ENCODE measurements at places on chromosomes 4 and X. TPM values are rescaled to one million over a fixed set of nuclear protein-coding genes. Genes with fewer than 3 reads are reported as not detected.

- no peaks in the 10 kb centered on the region for H3K27me3 ChIP-seq
- H3K36me3 ChIP-seq, result peaks cover 17% of the 10 kb centered on the region
- peaks cover 33% of the 10 kb centered on the region for H3K4me1 ChIP-seq
- DNase-seq, result peak; percentile 78
- H3K27ac ChIP-seq, result peak overlapping the region; percentile 87
Measured at GRCh38 chr4:47913861-47914219, 543 bp downstream of the NFXL1 start.

The PQBP1 gene
- 27.0 TPM for total RNA-seq

- H3K27ac ChIP-seq, result no peak overlapping the region
- no peak for DNase-seq
- peaks cover 22% of the 10 kb centered on the region for H3K4me1 ChIP-seq
Measured at GRCh38 chr4:81468678-81469077, 3.0 kb downstream of the RASGEF1B start.

GRCh38 chrX:21996872-21997455 lies 35.2 kb upstream of the PHEX start:
- peak; percentile 29 for DNase-seq
- H3K27me3 ChIP-seq, result no peaks in the 10 kb centered on the region
- peaks cover 15% of the 10 kb centered on the region for H3K36me3 ChIP-seq
- H3K4me3 ChIP-seq, result no peak overlapping the region
- no peak overlapping the region for H3K27ac ChIP-seq

DNA sequence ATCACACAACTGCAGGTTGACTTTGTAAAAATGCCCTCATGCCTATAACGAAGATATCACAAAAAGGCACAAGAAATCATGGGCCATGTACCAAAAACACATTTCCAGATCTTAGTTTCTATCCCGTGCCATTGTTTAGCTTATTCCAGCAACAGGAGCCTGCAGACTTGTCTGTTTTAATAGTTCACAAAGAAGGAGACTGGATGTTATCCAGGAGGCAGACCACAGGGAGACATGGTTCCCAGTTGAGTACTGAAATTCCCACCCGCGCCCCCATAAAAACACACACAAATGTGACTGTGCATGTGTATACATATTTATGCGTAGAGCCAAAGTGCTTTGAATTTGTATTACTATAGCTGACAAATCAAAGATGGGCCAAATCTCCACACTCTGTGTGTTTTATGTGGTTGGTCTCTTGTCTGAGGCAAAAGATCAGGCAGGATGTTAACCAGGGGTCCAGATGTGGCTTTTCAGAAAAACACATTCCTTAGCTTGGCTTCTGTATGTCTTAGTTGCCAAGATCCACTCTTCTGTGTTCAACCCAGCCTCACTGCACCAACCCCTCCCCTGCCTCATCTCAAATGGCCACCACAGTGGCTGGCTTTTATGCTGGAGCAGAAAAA lies 469.2 kb upstream of the DIPK2B start:
- no peak overlapping the region for H3K4me3 ChIP-seq
- H3K27ac ChIP-seq, result no peak overlapping the region
- no peaks in the 10 kb centered on the region for H3K27me3 ChIP-seq
- H3K36me3 ChIP-seq, result no peaks in the 10 kb centered on the region

DNA sequence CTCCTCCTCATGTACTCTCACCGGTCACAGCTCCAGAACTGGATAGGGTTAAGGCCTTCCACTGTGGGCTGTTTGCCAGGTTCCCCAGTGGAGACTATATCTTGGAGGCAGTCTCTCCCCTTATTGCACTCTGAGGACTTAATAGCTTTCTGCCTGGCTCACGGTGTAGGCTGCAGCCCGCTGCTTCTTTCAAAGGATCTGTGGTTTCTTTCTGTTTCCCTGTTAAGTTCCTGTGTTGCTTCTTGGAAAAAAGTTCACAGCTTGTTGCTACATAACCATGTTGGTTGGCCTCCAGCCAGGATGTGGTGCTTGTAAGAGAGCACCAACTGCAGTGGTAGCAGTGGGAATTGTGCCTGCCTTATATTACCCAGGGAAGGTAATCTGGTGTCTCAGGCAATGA lies 24.9 kb upstream of the ZDHHC15 start:
- no peak overlapping the region for H3K4me3 ChIP-seq
- H3K4me1 ChIP-seq, result no peaks in the 10 kb centered on the region
- DNase-seq, result peak; percentile 30
- H3K27ac ChIP-seq, result no peak overlapping the region
- H3K27me3 ChIP-seq, result no peaks in the 10 kb centered on the region

DNA sequence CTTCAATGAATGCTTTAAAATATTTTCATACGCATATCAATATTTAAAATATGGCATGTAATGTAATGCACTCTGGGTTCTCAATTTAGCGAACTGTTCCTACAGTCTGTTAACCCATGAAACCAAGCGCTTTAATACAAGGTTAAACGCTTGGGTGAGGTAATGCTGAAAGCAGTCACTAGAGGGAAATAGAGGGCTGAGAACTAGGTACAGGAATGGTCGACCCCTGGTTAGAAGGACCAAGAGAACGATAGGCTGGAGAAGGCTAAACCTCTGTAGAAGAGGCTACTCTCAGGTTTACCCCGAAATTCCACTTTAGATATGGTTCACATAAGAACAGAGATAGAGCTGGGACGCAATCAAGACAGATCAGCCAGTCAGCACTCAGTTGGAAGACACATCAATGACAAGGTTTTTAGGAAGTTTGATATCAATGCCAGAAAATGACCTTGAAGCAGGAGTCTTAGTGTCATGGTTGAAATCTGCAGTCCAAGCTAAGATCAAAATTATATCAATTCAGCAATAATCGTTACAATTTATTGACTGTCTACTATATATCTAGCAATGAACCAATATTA lies 26.9 kb downstream of the ARSJ start:
- H3K4me3 ChIP-seq, result no peak overlapping the region
- no peaks in the 10 kb centered on the region for H3K27me3 ChIP-seq
- DNase-seq, result no peak

DNA sequence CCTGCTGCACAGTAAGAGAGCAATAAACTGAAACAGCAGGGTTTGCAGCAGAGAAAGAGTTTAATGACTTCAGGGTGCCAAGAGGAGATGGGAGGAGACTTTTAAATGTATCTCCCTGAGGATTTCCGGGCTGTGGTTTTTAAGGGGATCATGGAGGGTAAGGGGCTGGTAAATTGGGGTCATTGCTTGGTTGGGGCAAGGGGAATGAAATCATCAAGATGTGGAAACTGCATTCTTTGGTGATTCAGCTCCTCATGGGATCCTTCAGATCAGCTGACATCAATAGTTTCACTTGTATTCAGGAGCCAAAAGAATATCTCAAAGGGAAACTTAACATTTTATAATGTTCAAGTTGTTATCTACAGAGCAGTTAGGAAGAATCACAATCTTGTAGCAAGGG lies 174.3 kb upstream of the ANXA10 start:
- no peaks in the 10 kb centered on the region for H3K27me3 ChIP-seq
- H3K36me3 ChIP-seq, result no peaks in the 10 kb centered on the region
- no peak overlapping the region for H3K27ac ChIP-seq
- no peaks in the 10 kb centered on the region for H3K4me1 ChIP-seq
- H3K4me3 ChIP-seq, result no peak overlapping the region

- H3K27ac ChIP-seq, result no peak overlapping the region
- H3K27me3 ChIP-seq, result no peaks in the 10 kb centered on the region
- no peaks in the 10 kb centered on the region for H3K4me1 ChIP-seq
- no peak for DNase-seq
- no peaks in the 10 kb centered on the region for H3K36me3 ChIP-seq
Measured at GRCh38 chr4:75302648-75303047, 211.6 kb downstream of the RCHY1 start.

DNA sequence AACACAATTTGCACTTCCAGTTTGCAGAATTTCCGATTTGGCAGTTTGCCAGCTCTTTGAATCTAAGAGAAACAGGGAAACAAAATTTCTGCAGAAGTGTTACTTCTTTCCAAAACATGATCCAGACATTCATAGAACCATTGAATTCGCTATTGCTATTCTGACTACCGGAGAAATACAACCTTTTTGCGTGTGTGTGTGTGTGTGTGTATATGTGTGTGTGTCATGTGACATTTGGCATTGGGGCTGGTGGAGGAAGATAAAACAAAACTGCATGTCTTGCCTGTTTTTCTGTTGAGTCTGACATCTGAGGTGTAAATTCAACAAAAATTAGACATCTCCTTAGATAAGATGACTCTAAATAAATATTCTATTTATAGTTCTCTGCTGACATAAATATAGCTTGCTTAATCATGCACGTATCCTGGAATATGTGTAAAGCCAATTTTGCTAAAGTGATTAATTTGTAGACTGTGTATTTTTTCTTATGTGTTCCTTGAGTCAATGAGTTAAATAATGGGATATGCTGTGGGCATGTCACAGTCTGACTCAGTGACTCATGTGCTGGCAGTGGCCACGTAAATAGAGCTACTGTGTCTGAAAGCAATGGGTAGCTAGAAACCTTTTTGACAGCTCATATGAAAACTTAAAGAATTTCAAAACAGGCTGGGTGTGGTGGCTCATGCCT lies 98.9 kb downstream of the HPGD start:
- H3K27me3 ChIP-seq, result no peaks in the 10 kb centered on the region
- DNase-seq, result peak; percentile 54
- H3K4me3 ChIP-seq, result no peak overlapping the region
- H3K36me3 ChIP-seq, result no peaks in the 10 kb centered on the region
- no peak overlapping the region for H3K27ac ChIP-seq

- no peaks in the 10 kb centered on the region for H3K27me3 ChIP-seq
- H3K27ac ChIP-seq, result no peak overlapping the region
- H3K4me1 ChIP-seq, result peaks cover 3% of the 10 kb centered on the region
- H3K4me3 ChIP-seq, result no peak overlapping the region
Measured at GRCh38 chr4:153543351-153543750, 77.2 kb downstream of the TMEM131L start.

The PLCXD1 gene
- total RNA-seq, result 34.4 TPM

The PDGFC gene
- 14.7 TPM for total RNA-seq

Measured in stomach (tissue), 19 donors.